PC-9 (cell line): ENCODE measurements at places on chromosomes 7 and 10.

DNA sequence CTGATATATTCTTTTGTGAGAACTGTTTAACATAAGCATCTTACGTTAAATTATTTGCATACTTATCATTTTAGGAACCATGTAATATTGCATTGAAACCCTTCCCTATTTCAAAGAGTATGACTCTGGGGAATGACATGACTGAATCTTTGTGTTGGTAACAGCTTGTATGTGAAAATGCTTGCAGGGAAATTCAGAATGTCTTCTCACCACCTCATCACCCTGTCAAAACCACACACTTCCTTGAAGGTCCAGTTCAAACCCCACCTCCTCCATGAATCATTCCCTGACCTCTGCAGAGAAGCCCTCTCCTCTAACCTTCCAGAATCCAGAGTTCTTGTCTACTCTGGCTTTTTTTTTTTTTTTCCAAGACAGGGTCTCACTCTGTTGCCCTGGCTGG, 26.3 kb upstream of the NKX2-3 start:
- DNase-seq: no peak

DNA sequence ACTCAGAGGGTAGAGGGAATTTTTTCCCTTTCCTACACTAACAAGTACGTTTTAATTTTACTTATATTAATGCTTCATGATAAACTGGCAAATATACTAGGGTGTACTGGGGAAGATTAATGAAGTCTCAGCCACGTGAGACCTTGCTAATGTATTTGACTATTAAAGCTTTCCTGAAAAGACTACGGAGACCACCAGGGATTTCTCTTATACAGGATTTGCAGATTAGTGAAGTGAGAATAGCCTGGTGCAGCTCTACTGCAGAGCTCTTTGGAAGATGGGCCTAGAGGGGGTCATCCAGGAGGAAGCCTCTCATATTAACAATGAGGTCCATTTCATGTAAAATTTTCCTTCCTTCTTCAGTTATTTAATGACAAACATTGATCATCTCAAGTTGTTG, 379.0 kb downstream of the SORCS1 start:
- DNase-seq: no peak

DNA sequence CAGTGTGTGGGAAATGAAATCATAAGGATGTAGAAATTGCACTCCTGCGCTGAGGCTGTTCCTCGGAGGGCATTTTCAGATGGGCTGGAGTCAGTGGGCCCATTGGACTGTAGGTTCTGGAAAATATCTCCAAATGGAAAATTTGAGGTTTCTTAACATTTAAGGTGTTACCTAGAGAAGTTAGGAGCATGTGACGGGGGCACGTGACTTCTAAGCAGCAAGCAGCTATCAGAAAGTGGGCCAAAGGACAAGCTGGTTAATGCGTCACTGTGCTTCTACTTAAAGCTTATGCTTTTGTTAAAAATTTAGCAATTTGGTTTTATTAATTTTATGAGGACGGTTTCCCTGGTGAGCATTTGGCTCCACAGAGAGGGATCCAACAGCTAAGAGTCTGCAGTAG, 298.7 kb downstream of the DPP6 start:
- no peak for DNase-seq

DNA sequence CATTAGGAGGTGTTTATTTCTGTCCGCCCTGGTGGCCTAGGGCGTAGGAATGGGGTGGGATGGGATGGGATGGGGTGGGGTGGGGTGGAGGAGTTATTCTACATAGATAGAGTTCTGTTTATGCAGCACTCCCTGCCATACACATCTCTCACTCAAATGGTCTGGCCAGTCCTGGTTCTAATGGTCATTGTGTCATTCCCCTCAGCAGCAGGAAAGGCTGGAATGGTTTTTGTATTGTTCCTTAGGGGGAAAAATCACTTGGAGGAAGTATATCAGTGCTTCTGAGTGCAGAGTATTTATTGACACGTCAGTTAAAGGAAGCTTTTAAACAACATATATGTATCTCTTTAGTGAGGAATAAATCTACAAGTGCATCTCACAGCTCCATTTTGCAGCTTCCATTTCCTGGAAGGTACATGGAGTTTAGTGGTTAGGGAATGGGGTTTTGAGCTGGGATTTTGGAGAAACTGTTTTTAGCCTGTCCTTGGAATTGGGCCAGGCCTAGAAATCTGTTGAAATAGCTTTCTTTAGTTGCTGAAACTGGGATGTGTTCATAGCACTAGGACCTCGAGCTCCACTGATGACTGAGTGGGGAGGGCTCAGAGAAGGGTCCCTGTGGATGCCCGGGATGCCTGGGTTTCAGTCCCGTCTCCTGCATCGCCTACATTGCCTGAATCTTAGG, 8.3 kb downstream of the TSPAN14 start:
- no peak for DNase-seq

- DNase-seq: no peak
Measured at GRCh38 chr10:30811276-30812017, 181.9 kb upstream of the LYZL2 start.
